ENCODE measurements at places on chromosomes 1 and 21. TPM values are rescaled to one million over a fixed set of nuclear protein-coding genes. Genes with fewer than 3 reads are reported as not detected.

GRCh38 chr1:6486433-6487011 is 4.9 kb downstream of the PLEKHG5 start:
- peak; percentile 83 for DNase-seq

DNA sequence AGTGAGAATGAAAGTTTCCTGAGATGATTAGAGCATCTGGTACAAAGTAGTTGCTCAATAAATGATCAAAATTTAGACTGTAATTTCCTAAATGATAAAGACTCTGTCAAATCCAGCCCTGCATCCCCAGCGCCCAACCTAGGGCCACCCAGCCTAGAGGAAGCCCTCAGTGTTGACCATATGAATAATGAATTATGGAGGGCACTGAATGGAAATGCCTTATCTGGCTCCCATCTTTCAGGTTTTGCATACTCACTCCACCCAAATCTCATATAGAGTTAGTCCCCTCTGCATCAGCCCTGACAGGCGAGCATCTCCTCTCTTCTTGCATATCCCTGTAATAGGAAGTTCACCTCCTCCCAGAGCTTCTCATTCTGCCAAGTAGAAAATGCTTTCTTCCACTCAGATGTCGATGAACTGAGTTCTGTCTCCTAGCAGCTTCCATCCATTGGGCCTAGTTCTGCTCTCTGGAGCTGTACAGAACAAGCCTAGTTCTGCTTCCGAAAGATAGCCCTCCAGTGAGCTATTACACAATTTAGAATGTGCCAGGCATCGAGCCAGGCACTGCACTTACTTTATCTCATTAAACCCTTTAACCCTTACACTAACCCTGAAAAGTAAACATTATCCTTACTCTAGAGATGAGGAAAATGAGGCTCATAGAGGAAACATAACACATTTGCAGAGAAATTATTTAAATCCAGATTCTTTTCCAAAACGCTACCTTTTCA is 20.9 kb downstream of the COA7 start:
- DNase-seq = peak; percentile 43

SMAP2 gene
- 5.4 TPM for total RNA-seq

CFH gene
- total RNA-seq = 517 TPM

Data from fibroblast of the aortic adventitia (primary cell).